ENCODE measurements at places on chromosomes 5 and 9.

GRCh38 chr9:116081435-116082115 lies 72.0 kb upstream of the PAPPA start:
- no peak for DNase-seq

GRCh38 chr5:124921694-124922093 lies 175.3 kb upstream of the ZNF608 start:
- DNase-seq, result no peak

GRCh38 chr5:10700516-10700915 lies 60.5 kb downstream of the DAP start:
- no peak for DNase-seq

DNA sequence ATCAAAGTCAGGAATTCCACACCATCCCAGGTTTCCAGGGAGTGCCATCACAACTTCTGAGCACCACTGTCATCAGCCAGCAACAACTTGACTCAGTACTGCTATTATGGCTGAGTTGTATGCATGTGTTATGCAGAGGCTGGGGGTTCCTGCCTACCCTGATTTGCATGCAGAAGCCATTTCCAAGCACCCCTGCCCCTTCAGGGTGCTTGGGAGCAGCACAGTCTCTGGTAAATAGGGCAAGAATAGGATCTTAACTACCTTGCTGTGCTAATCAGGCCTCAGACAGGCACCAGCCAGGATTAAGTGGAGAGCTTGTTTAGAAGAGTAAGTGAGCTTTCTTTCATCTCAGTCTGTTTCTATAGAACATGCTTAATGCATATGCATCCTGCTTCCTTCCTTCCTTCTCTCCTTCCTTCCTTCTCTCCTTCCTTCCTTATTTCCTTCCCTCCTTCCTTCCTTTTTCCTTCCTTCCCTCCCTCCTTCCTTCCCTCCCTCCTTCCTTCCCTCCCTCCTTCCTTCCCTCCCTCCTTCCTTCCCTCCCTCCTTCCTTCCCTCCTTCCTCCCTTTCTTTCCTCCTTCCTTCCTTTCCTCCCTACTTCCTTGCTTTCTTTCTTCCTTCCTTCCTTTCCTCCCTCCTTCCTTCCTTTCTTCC lies 175.7 kb downstream of the FRMD3 start:
- DNase-seq, result no peak

DNA sequence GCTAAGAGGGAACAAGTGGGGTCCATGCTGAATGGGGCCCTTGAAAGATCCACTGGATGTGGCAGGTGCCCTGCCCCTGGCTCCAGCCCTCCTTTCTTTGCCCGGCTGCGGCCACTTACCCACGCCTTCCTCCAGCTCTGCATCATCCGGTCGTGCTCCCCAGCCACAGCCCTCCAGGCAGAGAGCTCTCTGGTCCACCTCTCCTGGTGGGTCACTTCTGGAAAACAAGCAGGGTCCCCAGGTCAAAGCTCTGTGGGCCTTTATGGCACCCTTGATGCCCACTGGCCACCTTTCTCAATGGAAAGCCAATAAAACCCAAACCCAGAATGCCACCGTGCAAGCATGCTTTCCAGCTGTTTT lies 45.0 kb downstream of the SECISBP2 start:
- no peak for DNase-seq

DNA sequence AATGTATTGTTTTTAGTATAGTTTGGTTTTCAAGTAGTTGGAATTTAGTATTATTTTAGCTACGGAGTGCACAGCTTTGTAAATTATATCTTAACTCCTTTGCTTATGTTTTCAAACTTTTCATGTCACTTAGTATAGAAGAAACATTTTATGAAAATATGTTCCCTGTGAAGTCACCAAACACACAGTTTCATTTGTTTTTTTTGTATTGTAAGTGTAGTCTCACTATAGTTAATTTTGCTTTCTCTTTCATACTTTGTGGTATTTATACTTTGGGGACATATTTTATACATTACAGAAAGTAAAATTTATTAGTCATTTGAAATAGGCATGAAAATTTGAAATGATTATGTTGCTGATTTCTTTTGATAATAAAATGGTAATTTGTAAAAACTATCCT lies 5.0 kb downstream of the CHSY3 start:
- no peak for DNase-seq

GRCh38 chr5:27316271-27316650 lies 277.9 kb upstream of the CDH9 start:
- DNase-seq, result no peak

DNA sequence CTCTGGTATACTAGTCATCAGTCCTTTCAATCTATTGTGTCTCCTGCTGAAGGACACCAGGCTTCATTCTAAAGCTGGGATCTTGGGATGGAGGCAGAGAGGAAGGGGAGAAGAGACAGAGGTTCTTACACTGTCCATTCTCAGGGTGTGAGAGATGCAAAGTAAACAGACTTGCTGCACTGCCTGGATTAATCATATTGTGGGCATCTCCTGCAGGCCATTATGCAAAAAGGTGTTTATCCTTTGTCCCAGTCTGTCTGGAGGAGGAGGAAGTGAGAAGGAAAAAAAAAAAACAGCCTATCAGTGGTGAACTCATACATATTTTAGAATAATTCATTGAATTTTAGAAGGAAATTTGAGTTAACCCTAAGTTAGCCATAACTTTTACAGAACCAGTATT lies 92.9 kb upstream of the TNPO1 start:
- no peak for DNase-seq

DNA sequence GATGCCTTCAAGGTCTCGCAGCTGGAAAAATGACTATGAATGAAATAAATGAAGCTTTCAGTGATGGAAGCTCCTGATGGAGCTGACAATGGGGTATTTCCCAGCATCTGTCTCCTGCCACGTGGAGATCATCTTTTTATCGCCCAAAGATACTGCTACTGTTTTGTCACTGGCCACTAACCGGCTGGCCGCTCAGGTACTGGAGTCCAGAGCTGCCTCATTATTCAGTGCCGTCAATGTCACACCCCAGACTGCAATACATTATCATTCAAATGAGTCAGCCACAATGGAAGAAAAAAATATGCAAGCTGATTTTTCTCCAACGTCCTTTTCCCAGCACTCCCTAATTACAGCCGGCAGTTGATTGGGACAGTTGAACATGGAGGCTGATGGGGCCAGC lies 280.4 kb downstream of the ZSWIM6 start:
- no peak for DNase-seq

- DNase-seq, result no peak
Measured at GRCh38 chr5:73968729-73969128, 342.7 kb downstream of the ARHGEF28 start.

GRCh38 chr9:1173211-1173610 lies 123.1 kb downstream of the DMRT2 start:
- peak; percentile 26 for DNase-seq

- DNase-seq, result no peak
Measured at GRCh38 chr9:135939351-135940265, 21.6 kb downstream of the UBAC1 start.

DNA sequence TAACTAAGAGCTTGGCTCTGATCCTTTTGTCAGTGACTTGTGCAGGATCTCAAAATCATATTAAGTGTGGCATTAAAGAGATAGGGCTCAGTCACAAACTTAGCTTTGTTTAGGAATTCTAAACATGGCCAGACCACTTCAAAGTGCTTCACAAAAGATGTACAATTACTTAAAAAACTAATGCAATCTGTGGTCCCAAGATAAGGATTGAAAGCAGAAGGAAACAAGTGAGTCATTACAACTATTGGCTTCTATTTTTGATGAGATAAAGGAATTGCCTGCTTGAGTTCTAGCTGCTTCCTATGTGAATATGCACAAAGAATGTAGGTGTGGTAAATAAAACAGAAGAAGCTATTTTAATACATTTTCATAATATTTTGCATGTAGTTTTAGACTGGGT lies 44.9 kb upstream of the SLC12A2 start:
- DNase-seq, result no peak

GRCh38 chr9:131800843-131801242 lies 61.0 kb upstream of the RAPGEF1 start:
- no peak for DNase-seq

DNA sequence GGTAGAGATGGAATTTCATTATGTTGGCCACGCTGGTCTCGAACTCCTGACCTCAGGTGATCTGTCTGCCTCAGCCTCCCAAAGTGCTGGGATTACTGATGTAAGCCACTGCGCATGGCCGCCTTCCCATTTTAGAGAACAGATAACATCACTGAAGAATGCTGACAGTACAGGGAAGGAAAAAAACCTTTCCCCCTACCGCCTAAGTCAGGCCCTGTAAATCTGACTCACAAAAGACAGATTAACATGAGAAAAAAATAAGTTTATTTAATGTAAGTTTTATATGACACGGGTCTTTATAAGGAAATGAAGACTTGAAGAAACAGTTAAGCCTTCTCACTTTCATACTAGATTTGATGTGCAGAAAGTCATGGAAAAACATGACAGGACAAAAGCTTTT lies 227.2 kb upstream of the ZNF608 start:
- no peak for DNase-seq

GRCh38 chr9:104177003-104177611 lies 83.0 kb downstream of the SMC2 start:
- no peak for DNase-seq

GRCh38 chr9:70672161-70672649 lies 257.7 kb upstream of the KLF9 start:
- DNase-seq, result no peak

DNA sequence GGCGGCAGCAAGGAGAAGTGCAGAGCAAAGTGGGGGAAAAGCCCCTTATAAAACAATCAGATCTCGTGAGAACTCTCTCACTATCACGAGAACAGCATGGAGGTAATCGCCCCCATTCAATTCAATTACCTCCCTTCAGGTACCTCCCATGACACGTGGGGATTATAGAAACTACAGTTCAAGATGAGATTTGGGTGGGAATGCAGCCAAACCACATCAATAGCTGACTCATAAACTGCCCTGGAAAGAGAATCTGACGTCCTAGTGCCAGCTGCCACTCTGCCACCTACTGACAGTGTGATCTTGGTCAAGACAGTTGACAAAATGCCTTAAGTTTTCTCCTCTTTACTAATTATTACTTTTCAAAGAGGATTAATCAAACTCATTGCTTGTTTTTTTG lies 128.3 kb downstream of the GPBP1 start:
- DNase-seq, result no peak

GRCh38 chr9:14314929-14315874 lies 1.3 kb upstream of the NFIB start:
- peak; percentile 79 for DNase-seq

GRCh38 chr9:36938617-36939016 lies 95.5 kb downstream of the PAX5 start:
- DNase-seq, result no peak

GRCh38 chr5:9391080-9391479 lies 154.8 kb downstream of the SEMA5A start:
- DNase-seq, result no peak

DNA sequence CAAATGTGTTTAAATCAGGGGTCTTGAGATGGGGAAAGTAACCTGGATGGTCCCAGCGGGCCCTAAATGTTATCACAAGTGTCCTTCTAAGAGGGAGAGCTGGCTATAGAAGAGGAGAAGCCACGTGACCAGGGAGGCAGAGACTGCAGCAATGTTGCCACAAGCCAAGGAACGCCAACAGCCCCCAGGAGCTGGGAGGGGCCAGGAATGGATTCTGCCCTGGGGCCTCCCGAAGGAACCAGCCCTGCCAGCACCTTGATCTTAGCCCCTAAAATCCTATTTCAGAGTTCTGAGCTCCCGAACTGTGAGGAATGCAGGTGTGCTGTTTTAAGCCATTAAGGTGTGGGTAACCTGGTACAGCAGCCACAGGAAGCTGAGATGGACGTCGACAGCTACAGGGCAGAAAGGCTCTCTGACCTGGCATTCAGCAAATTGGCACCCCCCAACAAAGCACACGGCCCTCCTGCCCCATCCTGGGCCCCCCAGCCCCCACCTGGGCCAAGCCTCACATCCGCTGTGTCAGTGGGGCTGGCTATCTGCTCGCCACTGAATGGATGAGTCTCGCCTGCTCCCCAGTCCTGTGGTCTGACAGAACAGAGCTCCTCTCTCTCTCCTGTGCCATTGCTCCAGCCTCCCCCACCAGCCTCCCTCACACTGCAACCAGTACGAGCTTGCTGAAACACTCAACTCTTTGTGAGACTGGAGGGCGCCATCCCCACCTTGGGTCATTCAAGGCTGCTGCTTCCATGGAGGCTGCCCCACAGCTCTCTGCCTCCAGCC lies 78.8 kb downstream of the ADAMTS2 start:
- no peak for DNase-seq

DNA sequence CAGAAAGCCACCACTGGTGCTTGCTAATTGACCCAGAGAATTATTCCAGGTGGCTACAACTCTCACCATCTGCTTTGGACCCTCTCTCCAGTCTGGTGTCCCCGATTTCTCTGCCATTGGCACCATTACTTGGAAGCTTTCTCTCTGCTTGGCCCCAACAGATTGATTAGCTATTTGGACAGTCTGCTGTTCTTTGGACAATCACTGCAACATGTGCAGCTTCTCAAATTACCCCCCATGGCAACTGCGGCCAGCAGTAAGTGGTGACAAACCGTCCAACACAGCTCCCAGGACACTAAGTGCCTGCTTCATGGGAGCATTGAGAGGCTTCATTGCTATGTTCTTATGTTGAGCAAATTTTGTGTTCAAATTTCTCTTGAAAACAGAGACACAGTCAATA lies 309.8 kb downstream of the TAF11L14 start:
- DNase-seq, result no peak

- no peak for DNase-seq
Measured at GRCh38 chr5:67502951-67503350, 306.4 kb upstream of the CD180 start.

DNA sequence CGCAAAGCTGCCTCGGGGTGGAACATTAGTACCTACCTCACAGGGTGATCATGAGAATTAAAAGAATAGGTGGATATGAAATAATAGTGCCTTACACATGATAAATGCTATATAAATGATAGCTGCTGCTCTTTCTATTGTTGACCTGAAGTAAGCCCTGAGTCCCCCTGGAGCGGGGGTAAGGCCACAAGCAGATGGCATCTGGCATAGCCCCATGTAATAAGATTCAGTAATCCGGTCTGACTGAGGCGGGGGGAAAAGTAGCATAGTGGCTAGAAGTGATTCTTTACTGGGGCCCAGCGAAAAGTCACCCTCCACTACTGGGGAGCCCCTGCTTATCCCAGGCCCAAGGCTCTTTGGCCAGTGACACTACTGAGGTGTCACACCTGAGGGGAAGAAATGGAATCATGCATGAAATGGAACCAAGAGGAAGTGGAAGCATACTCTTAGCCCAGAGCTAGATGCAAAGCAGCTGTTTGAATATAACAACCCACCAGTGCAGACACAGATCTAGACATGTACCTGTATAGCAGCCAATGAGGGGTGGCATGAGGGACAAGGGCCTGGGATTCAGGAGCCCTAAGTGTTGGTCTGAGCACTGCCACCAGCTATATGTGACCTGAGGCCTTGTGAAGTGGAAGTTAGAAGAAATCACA lies 16.1 kb upstream of the FGFR4 start:
- no peak for DNase-seq

DNA sequence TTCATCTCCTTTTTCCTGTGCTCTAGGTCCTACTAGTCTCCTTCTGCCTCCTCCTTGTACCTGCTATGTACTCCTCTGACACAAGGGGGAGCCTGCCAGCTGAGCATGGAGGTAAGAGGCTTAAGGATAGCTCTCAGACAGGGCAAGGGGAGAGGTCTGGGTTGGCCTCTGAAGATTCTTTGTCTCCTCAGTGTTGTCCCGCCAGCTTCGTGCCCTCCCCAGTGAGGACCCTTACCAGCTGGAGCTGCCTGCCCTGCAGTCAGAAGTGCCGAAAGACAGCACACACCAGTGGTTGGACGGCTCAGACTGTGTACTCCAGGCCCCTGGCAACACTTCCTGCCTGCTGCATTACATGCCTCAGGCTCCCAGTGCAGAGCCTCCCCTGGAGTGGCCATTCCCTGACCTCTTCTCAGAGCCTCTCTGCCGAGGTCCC lies 3.8 kb downstream of the CREB3 start:
- DNase-seq, result no peak

GRCh38 chr5:170920196-170920595 lies 58.4 kb downstream of the RANBP17 start:
- DNase-seq, result no peak

All from renal pelvis (tissue), 12 donors.